ENCODE measurements at places on chromosomes 5 and 9.
A peak's percentile ranks its signal among the peaks of the same experiment; 100 is the strongest.

DNA sequence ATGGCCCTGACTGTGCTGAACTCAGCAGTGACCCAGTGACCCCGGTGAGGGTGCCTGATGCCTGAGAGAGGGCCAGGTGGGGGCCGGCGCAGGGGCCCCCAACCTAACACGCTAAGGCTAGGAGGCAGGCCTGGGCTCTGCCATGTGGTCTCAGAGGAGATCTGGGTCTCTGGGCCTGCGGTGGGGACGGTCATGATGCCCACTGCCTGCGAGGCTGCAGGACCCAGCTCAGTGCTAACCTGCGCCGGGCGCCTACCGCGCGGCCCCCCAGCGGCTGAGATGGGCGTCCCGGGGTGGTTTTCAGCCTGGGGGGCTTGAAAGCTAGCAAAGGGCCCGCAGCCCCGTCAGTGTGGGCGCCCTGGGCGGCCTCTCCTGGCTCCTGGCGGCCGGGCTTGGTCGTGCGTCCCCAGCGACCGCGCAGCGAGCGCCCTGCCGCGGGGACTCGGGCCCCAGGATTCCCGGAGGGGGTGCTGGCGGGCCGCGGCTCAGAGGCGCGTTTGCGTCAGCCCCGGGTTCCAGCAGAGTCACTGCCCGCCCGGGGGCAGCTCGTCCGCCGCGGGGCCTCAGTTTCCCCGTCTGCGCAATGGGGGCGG, 2.5 kb downstream of the EGFL7 start:
- DNase-seq = peak; percentile 75

DNA sequence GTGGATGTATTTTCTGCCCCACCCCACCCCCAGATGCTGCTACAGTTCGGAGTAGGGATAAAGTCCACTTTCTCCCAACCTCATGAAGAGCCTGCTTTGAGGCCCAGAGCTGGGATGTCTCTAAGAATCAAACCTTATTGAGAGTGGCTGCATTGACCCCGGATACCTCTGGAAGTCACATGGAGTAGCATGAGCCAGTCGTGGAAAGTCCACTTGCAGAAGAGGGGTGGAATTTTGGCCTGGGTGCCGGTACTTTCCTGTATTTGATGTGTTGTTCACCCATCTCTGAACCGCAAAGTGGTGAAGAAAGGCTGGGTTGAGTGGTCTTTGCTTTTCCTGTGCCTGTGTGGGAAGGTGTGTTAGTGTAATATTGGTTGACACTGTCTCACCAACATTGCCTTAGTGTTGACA, 3.7 kb downstream of the OTULIN start:
- DNase-seq = no peak

GRCh38 chr5:60549841-60550240, 150.1 kb downstream of the DEPDC1B start:
- no peak for DNase-seq

DNA sequence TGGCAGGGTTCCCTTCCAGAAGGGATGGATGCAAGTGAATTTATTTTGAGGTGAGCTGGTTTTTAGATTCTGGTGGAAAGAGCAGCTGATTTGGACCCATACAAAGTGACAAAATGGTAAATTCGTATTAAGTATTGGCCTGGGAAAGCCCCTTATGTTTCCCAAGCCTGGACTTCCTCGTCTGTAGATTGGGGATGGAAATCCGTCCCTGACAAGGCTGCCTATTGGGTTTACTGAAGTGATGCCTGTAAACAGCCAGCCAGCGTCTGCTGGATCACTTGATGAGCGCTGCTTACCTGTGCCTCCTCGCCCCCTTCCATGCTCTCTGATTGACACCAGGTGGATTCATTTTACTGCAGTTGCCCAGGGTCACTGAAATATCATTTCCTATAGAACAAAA, 233.8 kb downstream of the GADD45G start:
- no peak for DNase-seq
